ENCODE measurements at places on chromosomes 5 and 9.

GRCh38 chr5:112703866-112704820, 33.5 kb upstream of the APC start:
- no peak for DNase-seq

DNA sequence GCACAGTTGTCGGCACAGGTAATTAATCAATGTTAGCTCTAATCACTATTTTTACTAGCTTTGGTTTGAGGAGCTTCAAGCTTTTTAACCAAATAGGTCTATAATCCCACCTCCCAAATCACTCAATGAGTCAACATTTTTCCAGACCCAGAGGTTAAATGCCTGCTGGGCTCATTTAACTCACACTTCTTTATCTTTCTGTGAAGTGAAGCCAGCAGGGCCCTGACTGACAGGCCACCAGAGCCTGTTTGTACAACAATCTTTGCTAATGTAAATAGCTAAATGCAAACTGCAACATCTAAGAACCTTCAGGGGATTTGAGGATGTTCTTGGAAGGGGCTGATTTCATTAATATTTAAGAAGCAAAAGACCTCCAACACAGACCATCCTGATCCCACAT, 98.4 kb upstream of the NREP start:
- no peak for DNase-seq

GRCh38 chr5:62282064-62282463, 23.9 kb upstream of the KIF2A start:
- no peak for DNase-seq

DNA sequence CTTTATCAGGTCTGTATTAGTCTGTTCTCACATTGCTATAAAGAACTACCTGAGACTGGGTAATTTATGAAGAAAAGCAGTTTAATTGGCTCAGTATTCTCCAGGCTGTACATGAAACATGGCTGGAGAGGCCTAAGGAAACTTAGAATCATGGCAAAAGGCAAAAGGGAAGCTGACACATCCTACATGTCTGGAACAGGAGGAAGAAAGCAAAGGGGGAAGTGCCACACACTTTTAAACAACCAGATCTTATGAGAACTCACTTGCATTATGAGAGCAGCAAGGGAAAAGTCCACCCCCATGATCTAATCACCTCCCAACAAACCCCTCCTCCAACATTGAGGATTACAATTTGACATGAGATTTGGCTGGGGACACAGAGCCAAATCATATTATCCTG, 132.1 kb downstream of the PCSK1 start:
- no peak for DNase-seq

DNA sequence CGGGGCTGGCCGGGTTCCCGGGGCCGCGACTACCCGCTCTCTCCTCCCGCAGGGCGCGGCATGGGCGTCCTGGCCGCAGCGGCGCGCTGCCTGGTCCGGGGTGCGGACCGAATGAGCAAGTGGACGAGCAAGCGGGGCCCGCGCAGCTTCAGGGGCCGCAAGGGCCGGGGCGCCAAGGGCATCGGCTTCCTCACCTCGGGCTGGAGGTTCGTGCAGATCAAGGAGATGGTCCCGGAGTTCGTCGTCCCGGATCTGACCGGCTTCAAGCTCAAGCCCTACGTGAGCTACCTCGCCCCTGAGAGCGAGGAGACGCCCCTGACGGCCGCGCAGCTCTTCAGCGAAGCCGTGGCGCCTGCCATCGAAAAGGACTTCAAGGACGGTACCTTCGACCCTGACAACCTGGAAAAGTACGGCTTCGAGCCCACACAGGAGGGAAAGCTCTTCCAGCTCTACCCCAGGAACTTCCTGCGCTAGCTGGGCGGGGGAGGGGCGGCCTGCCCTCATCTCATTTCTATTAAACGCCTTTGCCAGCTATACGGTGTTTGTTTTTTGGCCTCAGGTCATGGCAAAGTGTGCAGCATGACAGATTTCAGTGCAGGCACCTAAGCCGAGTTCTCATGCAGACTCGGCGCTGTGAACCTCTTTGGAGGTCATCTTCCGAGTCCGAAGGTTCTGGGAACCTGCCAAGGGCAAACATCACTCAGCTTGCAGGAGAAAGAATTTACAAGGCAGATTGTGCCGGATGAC, 516 bp downstream of the MRPL41 start:
- DNase-seq = peak; percentile 18

GRCh38 chr5:150523472-150524350, 15.8 kb downstream of the NDST1 start:
- DNase-seq = peak; percentile 2

- DNase-seq = no peak
Observed at GRCh38 chr9:87868175-87868574, 14.5 kb upstream of the SPATA31E1 start.

GRCh38 chr9:21833090-21833801, 30.8 kb downstream of the MTAP start:
- no peak for DNase-seq

GRCh38 chr5:119439140-119439631, 13.1 kb upstream of the HSD17B4 start:
- no peak for DNase-seq

DNA sequence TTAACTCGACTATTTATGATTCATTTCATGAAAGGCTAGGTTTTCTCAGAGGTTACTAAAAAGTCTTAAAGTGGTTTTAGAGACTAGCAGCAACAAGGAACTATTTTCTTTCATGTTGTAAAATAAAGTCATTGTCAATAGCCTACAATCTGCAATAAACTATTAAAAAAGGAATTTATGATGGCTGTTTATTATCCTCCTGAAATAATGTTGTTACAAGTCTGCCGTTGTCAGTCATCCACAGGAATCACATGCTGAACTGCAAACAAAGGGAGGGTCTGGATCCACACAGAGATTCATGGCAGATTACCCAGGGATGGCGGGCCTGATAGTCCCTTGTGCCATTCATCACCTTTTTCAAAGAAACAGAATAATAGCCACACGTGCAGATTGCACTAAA, 49.2 kb downstream of the TMEM174 start:
- DNase-seq = no peak

GRCh38 chr5:57417971-57418370, 64.6 kb downstream of the ACTBL2 start:
- DNase-seq = no peak

GRCh38 chr5:153641183-153641688, 150.8 kb downstream of the GRIA1 start:
- DNase-seq = no peak
